Bone marrow (tissue), 2 donors: ENCODE measurements at places on chromosomes 13 and 19.

DNA sequence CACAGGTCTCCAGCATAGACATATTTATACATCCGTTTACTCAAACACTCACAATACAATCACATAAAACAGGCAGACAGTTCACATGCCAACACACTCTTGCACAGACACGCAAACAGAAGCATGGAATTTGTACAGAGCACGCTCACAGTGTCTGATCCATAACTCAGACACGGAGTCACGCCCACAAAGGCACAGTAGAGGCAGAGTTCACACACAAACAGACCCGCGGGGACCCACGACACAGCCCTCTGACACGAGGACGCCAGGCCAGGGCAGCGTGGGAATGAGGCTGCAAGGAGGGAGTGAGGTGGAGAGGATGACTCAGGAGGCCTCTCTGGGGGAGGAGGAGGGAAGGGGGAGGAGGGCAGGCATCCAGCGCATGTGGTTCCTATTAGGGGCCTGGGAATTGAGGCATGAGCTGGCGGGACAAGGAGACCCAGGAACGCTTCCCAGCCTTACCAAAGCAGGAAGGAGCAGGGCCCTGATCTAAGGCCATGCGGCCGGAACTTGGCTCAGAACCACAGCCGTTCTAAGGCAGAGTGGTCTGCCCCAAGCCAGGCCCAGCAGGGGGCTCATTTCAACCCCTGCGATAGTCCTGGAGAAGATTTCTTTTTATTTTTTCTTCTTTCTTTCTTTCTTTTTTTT, 9.1 kb upstream of the OLFM2 start:
- no peak for DNase-seq

GRCh38 chr19:49188626-49189200, 31.1 kb downstream of the TRPM4 start:
- DNase-seq = no peak

- no peak for DNase-seq
These were observed 1960.8 kb downstream of the OLFM4 start for GRCh38 chr13:54989418-54989817.

DNA sequence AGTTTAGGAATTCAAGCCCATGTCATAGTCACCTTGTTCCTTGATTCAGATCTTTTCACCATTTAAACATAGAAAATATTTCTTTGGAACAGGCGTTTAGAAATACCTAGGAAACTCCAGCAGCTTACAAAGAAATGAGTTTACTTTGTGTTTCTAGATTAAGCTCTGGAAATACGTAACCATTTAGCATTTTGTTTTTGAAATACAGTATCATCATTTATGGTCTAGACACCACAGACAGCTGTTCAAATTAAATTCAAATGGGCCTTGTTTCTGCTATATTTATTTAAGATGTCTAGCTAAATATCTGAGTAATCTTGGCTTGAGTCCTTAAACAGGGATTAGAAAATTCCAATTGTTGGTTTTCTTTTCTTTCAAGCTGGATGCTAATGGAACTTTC, 228.5 kb downstream of the NDFIP2 start:
- no peak for DNase-seq

DNA sequence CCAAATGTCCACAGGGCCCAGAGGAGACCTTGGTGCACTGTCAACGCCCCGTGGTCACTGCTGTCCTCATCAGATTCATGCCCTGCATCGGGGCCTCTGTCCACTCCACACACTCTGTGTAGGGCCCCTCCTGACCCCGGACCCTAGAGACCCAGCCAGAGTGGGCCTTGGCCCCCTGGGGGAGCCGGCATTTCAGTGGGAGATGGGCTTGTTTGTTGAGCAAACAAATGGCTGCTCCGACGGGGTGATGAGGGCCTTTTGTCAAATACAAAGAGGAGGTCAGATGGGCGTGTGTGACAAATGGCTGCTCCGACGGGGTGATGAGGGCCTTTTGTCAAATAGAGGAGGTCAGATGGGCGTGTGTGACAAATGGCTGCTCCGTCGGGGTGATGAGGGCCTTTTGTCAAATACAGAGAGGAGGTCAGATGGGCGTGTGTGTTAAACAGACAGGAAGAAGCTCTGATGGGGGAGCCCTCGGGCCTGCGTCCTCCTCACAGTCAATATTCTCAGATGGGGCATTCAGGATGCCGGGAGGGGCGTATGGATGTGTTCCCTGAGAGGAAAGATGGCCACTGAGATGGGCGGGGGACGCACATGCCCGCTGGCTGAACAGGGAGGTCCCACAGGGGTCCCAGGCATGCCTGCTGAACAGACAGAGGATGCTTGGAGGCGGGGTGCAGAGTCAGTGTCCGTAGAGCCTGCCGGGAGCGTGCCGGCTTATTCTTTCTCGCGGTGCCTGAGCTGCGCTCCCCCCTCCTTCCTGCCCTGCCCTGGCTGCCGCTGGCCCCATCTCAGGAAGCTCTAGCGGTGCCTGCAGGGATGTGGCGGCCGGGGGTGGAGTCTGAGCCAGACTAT, 36.3 kb downstream of the SMIM24 start:
- DNase-seq = no peak

DNA sequence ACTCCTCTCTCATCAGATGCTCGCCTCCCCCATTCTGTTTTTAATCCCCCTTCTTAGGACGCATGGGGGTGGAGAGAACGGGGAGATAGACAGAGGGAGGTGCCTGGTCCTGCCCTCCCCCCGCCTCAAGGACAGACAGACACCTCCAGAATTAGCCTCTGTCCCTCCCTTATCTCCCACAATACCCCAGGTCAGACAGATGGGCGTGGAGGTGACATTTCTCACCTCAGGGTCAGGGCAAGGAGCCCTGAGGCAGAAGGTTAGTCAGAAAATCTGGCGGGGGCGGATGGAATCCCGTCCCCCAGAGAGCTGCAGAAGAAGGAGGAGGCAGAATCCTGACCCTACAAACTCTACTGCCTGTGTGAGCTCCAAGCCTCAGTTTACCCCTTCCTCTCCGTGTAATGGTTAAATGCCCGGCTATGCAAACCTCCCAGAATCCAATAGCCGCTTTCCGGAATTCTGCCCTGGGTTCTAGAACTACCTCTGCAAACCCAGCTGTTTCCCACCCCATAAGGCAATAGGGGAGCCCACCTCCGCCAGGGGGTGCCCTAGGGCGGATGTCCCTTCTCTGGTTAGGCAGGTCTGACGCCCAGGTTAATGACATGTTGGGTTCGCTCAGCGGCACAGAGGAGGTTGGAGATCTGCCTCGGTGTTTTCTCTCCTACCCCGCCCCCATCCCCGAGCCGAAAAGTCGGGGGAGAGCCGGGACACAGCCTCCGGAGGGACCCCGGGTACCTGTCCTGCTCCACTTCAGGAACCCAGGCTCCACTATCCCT, 900 bp downstream of the PPP1R13L start:
- DNase-seq = no peak

- no peak for DNase-seq
These were observed 7.2 kb downstream of the ZNF708 start for GRCh38 chr19:21321996-21322395.

- DNase-seq = no peak
These were observed 246.5 kb downstream of the FGF9 start for GRCh38 chr13:21917086-21918015.

- no peak for DNase-seq
These were observed 20.8 kb upstream of the AMER2 start for GRCh38 chr13:25192936-25193335.

GRCh38 chr13:29571876-29572570, 23.5 kb downstream of the SLC7A1 start:
- no peak for DNase-seq

DNA sequence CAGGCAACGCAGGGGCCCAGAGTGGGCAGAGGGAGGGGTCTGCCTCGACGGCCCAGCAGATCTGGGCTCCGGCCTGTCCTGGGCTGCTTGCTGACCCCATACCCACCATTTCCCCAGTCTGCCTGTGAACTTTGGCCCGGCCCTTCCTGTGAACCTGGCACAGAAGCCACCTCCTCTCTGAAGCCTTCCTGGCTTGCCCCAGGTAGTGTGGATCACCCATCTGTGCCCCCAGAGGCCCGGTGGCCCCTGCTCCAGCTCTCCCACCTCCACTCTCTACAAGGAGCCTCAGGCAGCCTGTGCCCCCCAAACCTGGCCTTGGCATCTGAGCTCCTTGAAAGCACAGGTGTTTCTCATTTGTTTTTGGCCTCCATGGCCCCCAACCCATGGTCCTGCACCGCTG, 15.7 kb downstream of the PLEKHF1 start:
- DNase-seq = no peak

GRCh38 chr13:28754698-28755545, 36.2 kb upstream of the SLC46A3 start:
- DNase-seq = no peak

DNA sequence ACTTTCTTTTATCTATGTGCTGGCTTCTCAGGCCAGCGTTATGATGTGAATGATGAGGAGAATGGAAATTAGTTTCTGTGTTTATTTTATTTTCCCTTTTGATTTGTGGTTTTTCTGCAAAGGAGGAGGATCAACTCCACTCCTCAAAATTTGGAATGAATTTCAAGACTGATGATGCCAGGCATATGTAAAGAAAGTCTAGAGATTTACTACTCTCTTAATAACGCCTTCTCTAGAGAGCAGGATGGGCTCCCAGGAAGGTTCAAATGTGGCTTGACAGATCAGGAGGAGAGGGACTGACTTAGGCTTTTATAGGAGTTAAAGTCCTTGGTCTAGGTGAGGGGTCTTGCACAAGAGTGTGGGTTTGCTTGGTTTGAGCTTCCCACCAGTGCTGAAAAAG, 15.1 kb upstream of the POSTN start:
- DNase-seq = no peak

DNA sequence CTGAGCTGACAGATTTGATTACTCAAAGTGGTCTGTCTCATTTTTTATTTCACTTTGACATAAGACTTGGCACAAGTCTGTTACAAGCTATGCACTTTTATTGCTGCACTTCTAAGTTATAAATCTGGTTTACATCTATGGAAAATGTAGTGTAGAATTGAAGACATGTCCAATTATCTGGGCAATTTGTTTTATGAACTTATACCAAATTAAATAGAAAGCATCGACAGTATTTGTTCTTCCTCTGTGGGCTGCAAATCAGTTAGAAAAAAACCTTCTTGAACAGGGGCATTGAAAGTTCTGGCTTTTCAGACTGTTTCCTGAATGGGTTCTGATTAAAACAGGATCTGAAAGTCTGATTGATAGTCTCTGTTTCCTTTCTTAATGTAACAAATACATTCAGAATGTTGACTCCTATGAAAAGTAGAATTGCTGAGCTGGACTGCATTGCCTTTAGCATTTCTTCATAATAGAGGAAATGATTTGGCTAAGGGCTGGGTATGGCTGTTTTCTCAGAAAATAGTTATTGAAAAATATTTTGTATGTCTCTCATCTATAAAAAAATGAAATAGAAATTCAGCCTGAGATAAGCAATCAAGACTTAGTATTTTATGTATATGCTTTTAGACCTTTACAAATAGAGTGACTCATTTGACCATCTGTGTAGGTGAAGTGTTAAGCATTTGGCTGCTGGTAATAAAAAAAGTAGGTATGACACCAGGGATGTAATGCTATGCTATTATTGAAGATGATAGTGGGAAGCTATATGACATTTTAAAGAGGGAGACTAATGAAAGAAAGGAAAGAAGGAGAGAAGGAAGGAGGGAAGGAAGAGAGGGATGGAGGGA, 210.9 kb upstream of the SPRY2 start:
- no peak for DNase-seq

DNA sequence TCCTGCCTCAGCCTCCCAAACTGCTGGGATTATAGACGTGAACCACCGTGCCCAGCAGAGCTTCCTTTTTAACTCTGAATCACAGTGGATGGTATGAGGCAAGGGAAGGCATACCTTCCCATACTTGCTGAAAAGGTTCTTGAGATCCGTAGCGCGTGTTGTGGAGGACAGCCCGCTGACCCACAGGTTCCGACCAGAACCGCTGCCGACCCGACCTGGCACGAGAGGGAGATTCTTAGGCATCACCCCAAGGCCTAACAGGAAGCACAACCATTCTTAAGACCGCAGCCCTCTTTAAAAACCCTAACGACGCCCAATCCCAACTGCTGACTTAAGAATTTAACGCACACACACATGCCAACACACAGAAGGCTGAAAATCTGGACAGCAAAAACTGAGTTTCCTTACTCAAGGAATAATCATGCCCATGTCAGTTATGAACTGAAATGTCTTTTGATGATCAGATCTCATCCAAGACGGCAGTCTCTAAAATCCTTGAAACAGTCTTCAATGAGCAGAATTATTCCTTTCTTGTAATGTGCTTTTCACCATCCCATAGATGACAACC, 12.6 kb downstream of the SAFB2 start:
- DNase-seq = no peak

- no peak for DNase-seq
These were observed 324.0 kb downstream of the GPC5 start for GRCh38 chr13:91722267-91722884.

GRCh38 chr13:107866941-107867623, 348.3 kb downstream of the LIG4 start:
- DNase-seq = no peak

DNA sequence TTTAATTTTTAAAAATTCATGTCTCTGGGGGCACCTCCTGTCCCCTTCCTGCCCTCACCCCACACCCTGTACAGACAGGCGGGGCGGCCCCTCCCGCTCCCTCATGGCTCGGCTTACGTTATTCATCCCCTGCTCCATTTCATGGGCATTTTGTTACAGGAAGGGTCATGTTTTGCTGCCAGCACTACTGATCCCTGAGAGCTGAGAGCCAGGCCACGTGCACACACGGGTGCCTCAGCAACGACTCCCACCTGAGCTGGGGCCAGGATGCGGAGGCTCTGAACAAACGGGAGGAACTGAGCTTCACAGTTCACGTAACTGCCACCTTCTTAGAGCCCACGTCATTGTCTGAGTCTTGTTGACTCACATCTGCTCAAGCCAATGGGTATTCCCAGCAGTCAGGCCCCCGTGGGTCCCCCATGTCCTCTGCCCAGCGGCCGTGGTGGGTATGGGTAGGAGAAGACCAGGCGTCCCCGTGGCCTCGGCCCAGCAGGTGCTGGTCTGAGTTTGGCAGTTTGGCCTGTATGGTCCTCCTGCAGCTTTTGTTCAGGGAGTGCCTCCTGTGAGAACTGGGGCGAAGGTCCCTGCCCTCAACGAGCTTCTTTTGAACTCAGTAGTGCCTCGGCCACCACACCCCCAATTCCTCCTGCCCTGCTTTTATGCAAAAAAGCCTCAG, 16.4 kb upstream of the TMEM255B start:
- no peak for DNase-seq

DNA sequence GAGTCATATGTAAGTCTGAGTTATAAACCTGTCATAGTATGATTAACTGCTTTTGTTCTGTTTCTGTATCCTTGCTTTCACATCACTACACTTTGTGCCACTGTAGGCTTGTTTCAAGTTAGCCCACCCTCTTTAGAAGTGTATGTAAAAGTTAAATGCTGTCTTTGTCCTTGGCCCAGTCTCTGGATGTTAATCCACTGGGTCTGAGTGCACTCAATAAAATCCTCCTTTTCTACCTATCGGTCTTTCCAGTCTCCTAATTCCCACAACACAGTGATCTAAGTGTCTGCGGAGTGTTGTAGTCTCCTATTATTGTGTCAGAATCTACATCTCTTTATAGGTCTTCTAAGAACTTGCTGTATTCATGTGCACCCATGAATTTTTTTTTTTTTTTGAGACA, 14.1 kb downstream of the ZNF429 start:
- no peak for DNase-seq
